Spinal cord (tissue), 10 donors: ENCODE measurements at places on chromosomes 13 and 19.

DNA sequence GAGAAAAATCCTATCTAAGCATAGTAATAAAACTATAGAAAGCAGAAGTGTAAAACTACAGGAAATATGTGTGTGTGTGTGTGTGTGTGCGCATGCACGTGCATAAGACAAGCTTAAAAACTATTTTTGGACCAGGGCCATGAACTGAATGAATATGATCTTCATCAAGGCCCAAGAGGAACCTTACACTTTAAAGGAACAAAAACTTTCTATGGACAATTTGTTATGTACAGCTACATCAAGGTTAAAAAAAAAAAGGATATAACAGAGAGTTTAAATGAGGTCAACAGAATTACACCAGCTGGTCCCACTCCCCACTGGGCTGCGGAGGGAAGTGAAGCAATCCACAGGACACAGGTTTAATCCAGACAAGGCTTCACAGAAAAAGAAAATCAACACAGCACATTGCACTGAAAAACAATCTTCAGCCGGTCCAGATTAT lies 151.1 kb downstream of the LHFPL6 start:
- DNase-seq, result peak; percentile 67
- H3K36me3 ChIP-seq, result no peaks in the 10 kb centered on the region
- H3K27ac ChIP-seq, result peak overlapping the region; percentile 4
- no peaks in the 10 kb centered on the region for H3K4me1 ChIP-seq
- no peaks in the 10 kb centered on the region for H3K27me3 ChIP-seq

GRCh38 chr19:37466277-37466797 lies 907 bp downstream of the ZNF569 start:
- H3K27ac ChIP-seq, result peak overlapping the region; percentile 96
- peaks cover 20% of the 10 kb centered on the region for H3K4me1 ChIP-seq
- H3K27me3 ChIP-seq, result no peaks in the 10 kb centered on the region
- peaks cover 19% of the 10 kb centered on the region for H3K36me3 ChIP-seq
- DNase-seq, result no peak
- H3K4me3 ChIP-seq, result peak overlapping the region; percentile 76

DNA sequence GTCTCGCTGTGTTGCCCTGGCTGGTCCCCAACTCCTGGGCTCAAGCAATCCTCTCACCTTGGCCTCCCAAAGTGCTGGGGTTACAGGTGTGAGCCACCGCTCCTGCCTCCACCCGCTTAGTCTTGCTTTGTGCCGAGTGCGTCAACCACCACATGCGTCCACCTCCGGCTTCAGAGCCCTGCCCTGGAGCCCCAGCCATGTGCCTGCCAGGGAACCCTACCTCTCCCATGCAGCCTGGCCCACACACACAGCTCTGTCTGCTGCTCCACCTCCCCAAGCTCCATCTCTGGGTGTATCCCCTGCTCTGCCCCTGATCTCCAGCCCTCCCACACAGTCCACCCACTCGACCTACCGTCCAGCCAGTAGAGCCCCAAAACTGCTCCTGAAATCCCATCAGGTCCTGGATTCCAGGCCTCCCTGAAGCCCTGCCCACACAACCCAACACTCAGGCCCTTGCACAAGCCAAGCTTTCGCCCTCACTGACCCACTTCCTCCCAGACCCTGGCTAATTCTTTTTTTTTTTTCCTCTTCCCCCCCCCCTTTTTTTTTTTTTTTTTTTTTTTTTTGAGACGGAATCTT lies 9.6 kb downstream of the CYP2F1 start:
- H3K27ac ChIP-seq, result no peak overlapping the region
- no peak for DNase-seq
- no peaks in the 10 kb centered on the region for H3K36me3 ChIP-seq

DNA sequence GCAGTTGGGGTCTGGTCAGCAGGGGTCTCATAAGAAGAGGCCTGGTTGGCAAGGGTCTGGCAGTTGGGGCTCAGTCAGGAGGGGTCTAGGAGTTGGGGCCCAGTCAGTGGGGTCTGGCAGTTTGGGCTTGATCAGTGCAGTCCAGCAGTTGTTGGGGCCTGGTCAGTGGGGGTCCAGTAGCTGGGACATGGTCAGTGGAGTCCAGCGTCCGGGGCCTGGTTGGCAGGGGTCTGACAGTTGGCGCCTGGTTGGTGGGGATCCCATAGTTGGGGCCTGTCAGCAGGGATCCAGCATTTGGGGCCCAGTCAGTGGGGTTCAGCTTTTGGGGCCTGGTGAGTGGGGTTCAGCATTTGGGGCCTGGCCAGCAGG lies 60.5 kb upstream of the TPM4 start:
- no peaks in the 10 kb centered on the region for H3K27me3 ChIP-seq
- H3K4me3 ChIP-seq, result no peak overlapping the region
- no peak for DNase-seq
- no peaks in the 10 kb centered on the region for H3K36me3 ChIP-seq

DNA sequence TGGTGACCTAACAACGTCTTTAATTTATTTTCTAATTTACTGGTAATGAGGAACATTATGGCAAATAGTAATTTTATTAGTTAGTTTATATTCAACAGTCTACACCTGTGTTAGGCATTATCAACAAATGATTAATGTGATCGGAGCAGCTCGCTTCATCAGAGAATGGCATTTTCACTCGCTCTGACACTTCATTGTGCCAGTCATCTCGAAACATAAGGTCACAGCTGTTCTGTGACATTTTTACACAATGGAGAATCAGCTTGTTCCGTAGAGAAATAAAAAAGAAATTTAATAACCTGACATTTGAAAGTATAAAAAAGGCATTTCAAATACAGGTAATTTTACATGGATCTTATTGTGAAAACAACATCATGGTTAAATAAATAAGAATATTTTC lies 858.4 kb downstream of the SLITRK6 start:
- H3K4me3 ChIP-seq, result no peak overlapping the region
- peak; percentile 31 for DNase-seq
- H3K27me3 ChIP-seq, result no peaks in the 10 kb centered on the region
- no peak overlapping the region for H3K27ac ChIP-seq

- DNase-seq, result no peak
- H3K27ac ChIP-seq, result no peak overlapping the region
- no peaks in the 10 kb centered on the region for H3K36me3 ChIP-seq
- H3K27me3 ChIP-seq, result no peaks in the 10 kb centered on the region
- no peaks in the 10 kb centered on the region for H3K4me1 ChIP-seq
- H3K4me3 ChIP-seq, result no peak overlapping the region
Observed at GRCh38 chr13:77390391-77390790, 63.5 kb upstream of the MYCBP2 start.

DNA sequence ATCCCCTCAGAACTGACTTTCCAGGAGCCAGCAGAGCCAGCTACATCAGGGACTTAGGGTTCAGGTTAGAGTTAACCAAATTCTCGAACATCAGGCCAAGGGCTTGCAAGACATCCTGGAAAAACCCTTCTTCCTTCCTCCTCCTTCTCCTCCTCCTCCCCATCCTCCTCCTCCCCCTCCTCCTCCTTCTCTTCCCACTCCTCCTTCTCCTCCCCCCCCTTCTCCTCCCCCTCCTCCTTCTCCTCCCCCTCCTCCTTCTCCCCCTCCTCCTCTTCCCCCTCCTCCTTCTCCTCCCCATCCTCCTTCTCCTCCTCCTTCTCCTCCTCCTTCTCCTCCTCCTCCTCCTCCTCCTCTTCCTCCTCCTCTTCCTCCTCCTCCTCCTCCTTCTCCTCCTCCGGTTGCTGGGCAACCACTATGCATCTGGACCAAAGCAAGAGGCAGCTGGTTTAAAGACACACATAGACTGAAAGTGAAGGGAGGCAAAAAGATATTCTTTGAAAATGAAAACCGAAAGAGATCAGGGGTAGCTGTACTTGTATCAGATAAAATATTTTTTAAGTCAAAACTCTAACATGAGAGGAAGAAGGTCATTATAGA lies 5.9 kb upstream of the CCL25 start:
- peaks cover 2% of the 10 kb centered on the region for H3K27me3 ChIP-seq
- H3K27ac ChIP-seq, result no peak overlapping the region
- no peak overlapping the region for H3K4me3 ChIP-seq
- DNase-seq, result no peak

DNA sequence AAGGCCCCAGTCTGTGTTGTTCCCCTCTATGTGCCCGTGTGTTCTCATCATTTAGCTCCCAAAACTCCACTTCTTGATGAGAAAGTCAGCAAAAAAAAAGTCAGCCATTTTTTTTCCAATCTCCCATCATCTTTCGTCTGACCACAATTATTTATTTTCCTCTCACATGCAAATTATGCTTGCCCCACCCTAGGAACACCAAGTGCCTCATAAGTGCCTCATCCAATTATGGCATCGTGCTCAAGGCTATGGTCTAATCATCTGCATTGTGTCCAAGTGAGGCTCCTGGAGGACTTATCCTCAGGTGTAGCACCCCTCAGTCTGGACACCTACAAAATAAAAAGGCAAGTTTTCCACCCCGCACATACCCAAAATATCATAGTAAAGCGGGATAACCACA lies 20.8 kb upstream of the IPO5 start:
- no peaks in the 10 kb centered on the region for H3K36me3 ChIP-seq
- H3K27ac ChIP-seq, result no peak overlapping the region
- no peaks in the 10 kb centered on the region for H3K27me3 ChIP-seq
- no peak for DNase-seq
- H3K4me3 ChIP-seq, result no peak overlapping the region

- no peaks in the 10 kb centered on the region for H3K36me3 ChIP-seq
- peaks cover 7% of the 10 kb centered on the region for H3K27me3 ChIP-seq
- H3K4me3 ChIP-seq, result no peak overlapping the region
- no peak for DNase-seq
Observed at GRCh38 chr19:51549533-51550324, 18.3 kb upstream of the SIGLEC6 start.

- peak; percentile 24 for DNase-seq
- H3K27ac ChIP-seq, result peak overlapping the region; percentile 87
Observed at GRCh38 chr19:38831142-38831605, 420 bp downstream of the ECH1 start.

GRCh38 chr19:2888731-2889224 lies 11.9 kb upstream of the ZNF57 start:
- no peaks in the 10 kb centered on the region for H3K4me1 ChIP-seq
- no peak for DNase-seq
- H3K27ac ChIP-seq, result no peak overlapping the region
- H3K27me3 ChIP-seq, result no peaks in the 10 kb centered on the region

- H3K36me3 ChIP-seq, result peaks cover 10% of the 10 kb centered on the region
- H3K4me3 ChIP-seq, result no peak overlapping the region
- no peak for DNase-seq
- H3K27me3 ChIP-seq, result peaks cover 43% of the 10 kb centered on the region
- H3K4me1 ChIP-seq, result peaks cover 34% of the 10 kb centered on the region
Observed at GRCh38 chr19:45403781-45404556, 900 bp downstream of the PPP1R13L start.

DNA sequence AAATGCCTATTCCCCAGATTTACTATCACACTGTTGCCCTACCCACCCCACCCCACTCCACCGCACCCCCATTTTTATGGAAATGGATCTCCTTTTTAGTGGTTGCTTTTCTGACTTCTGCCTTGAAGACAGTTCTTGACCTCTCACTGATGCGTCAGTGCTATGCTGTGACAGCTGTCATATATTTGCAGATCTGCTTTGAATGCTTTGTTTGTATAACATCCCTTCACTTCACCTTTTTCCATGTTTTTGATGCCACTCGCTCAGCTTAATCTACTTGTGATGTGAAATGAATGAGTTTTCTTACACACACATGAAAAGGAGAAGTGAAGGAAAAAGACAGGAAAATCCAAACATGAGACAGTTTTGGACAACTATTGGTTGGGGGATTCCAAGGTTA lies 731.0 kb downstream of the SLITRK6 start:
- H3K36me3 ChIP-seq, result no peaks in the 10 kb centered on the region
- H3K4me3 ChIP-seq, result no peak overlapping the region
- DNase-seq, result peak; percentile 12
- H3K27me3 ChIP-seq, result no peaks in the 10 kb centered on the region
- H3K27ac ChIP-seq, result no peak overlapping the region

DNA sequence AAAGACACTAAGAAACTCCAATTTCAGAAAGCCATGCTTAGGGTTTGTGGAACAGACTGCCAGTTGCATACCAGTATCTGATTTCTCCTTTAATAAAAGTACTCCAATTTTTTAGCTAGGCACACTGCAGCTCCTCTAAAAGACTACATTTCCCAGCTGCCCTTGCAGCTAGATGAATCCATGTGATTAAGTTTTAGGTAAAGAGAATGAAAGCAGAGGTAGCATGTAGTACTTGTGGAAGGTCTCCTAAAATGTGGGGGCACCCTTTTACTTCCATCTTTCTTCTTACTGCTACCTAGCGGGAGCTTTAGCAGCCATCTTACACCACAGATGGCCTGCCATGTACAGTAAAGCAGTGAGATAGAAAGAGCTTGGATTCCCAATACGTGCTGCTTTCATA lies 33.0 kb upstream of the TSC22D1 start:
- H3K27ac ChIP-seq, result no peak overlapping the region
- no peaks in the 10 kb centered on the region for H3K27me3 ChIP-seq
- no peaks in the 10 kb centered on the region for H3K36me3 ChIP-seq
- no peaks in the 10 kb centered on the region for H3K4me1 ChIP-seq
- no peak overlapping the region for H3K4me3 ChIP-seq

DNA sequence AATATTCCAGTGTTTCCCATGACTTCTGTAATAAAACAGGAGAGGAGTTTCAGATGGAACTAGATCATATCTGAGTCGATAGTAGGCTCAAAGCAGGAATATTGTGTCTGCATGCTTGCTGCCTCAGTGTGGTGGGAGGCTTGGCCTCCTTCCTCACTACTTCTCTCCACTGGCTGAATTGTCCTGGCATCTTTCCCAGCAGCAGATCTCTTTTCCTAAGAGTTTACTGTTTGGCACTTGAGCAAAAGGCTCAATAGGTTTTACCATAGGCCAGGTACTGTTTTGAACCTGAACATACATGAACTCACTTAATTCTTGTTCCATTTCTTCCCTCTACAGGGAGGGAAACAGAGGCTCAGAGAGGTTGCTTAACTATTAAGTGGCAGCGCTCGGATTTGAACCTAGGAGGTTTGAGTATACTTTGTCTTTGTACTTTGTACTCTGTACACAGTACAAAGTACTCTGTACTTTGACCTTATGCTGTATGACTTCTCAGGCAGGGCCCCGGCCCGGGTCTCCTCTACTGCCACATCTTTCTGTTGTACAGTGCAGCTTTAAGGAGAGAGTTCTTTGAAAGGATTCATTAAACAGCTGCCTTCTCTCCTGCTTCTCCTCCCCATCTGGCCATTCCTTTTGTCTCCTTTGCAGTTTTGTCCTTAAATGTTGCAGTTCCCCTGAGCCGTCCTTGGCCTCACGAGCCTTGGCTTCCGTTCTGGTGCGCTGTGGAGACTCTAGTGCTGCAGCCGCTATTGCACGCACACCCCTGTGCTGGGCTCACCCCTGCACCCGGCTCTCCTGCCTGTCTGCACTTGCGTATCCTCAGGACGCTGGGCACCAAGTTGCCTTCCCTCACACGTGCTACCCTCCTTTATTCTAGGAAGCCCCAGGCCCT lies 8.1 kb downstream of the B3GLCT start:
- peak overlapping the region; percentile 87 for H3K27ac ChIP-seq
- no peak overlapping the region for H3K4me3 ChIP-seq

- H3K36me3 ChIP-seq, result peaks cover 53% of the 10 kb centered on the region
- H3K4me1 ChIP-seq, result peaks cover 33% of the 10 kb centered on the region
- no peak overlapping the region for H3K27ac ChIP-seq
- no peak for DNase-seq
Observed at GRCh38 chr19:50517704-50518075, 4.0 kb upstream of the ASPDH start.
